T-helper 2 cell treated with Interferon-gamma antibody and Interleukin-4, amounts not matched to agents 100 ng/mL and 5 ng/mL, for 36 hours (primary cell): ENCODE measurements at places on chromosomes 12 and 14. TPM values are rescaled to one million over a fixed set of nuclear protein-coding genes. Genes with fewer than 3 reads are reported as not detected.

Gene AGAP2
- total RNA-seq, result 57.1 and 59.4 TPM in 2 replicates

Gene CRACR2A
- 36.5 and 39.2 TPM in 2 replicates for total RNA-seq

Gene NCKAP5L
- 2.3 and 2.4 TPM in 2 replicates for total RNA-seq

Gene TESPA1
- total RNA-seq, result 221 and 225 TPM in 2 replicates

Gene TRAFD1
- 50.8 and 53.4 TPM in 2 replicates for total RNA-seq

Gene GOLT1B
- 41.4 and 44.5 TPM in 2 replicates for total RNA-seq

Gene CACNA1C
- total RNA-seq, result 0.09 and 0.14 TPM in 2 replicates

Gene MYBPC1
- total RNA-seq, result not detected in 2 replicates

Gene E2F7
- total RNA-seq, result 19.6 and 21.0 TPM in 2 replicates
